ENCODE measurements at places on chromosomes 3 and 15.

GRCh38 chr3:113625834-113626233 lies 70.6 kb downstream of the USF3 start:
- DNase-seq, result no peak

DNA sequence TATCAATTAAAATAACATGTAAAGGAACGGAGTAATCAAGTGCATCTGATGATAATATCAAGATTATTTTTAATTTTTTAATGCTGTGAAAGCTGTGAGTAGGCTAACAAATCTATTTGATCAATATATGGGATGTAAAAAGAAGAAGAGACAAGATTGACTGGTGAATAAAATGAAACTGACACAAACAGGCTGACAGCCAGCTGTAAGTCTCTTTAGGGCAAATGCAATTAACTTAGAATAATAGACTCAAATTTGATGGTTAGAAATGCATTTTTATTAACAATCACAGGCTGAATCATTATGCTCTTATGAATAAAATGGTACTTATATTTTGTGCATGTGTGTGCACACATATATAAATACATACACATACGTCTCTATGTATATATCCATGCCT lies 68.0 kb downstream of the MDFIC2 start:
- no peak for DNase-seq

- no peak for DNase-seq
These were observed 630 bp upstream of the EFCAB12 start for GRCh38 chr3:129429080-129429451.

GRCh38 chr3:130975251-130975650 lies 51.4 kb downstream of the ASTE1 start:
- DNase-seq, result no peak

DNA sequence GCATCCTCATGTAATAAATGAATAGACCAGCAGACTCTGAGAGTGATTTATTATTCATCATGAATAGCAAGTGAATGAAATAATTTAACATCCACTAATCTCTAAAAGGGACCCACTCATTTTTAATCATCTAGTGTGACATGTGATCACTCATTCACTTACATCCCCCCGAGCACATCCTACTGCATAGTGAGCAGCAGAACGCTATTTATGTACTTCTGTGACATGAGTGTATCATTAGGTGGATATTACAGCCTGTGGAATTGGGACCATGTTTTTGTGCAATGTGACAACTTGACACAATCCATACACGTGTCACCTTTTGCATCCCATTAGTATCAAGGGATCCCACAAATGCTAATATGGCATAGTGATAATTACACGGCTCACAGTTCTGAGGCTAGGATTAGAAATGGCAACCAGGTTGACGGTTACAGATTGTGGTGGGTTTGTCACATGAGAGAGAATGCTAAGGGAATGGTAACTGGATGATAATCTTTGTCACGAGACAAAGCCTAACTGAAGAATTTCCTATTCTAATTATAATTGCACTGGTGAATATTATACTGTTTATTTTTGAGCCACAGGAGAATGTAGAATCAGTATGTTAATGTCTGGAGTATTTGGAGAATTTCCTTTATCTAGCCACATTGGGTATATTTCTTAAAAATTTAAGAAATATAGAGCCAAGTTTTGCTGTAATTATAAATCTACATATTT lies 595.2 kb upstream of the TBL1XR1 start:
- no peak for DNase-seq

GRCh38 chr3:62622553-62623174 lies 249.3 kb upstream of the FEZF2 start:
- peak; percentile 62 for DNase-seq

DNA sequence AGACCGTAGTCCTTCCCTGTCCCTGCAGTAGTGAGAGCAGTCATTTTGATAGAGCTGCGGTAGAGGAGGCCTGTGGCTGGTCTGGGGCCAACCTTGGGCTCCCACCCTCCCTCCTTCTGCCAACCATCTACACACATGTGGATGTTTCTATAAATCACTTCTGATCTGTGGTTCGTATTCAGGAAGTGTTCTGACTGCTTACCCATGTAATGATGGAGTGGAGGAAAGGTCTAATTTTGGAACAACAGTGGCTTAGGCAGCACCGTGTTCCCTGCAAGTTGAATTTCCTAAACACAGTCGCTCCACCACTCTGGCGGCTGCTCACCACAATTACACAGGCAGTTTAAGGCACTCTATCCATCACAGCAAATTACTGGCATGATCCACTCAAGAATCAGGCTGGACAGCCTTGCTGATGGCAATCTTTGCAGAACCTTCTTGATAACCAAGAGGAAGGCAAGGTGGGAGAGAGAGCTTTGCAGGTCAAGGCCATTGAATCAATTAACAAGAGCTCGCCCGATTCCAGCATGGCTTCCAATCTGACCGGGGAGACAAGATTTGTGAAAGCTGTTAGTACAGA lies 104.7 kb upstream of the VEPH1 start:
- no peak for DNase-seq

GRCh38 chr15:34717729-34718128 lies 37.1 kb downstream of the GJD2 start:
- no peak for DNase-seq

GRCh38 chr15:57253500-57253899 lies 122.8 kb upstream of the CGNL1 start:
- DNase-seq, result no peak

GRCh38 chr3:29934751-29935150 lies 653.9 kb downstream of the RBMS3 start:
- DNase-seq, result no peak

GRCh38 chr3:157156837-157157635 lies 2.9 kb downstream of the CCNL1 start:
- DNase-seq, result no peak

GRCh38 chr3:13197281-13197680 lies 124.1 kb upstream of the IQSEC1 start:
- DNase-seq, result no peak

DNA sequence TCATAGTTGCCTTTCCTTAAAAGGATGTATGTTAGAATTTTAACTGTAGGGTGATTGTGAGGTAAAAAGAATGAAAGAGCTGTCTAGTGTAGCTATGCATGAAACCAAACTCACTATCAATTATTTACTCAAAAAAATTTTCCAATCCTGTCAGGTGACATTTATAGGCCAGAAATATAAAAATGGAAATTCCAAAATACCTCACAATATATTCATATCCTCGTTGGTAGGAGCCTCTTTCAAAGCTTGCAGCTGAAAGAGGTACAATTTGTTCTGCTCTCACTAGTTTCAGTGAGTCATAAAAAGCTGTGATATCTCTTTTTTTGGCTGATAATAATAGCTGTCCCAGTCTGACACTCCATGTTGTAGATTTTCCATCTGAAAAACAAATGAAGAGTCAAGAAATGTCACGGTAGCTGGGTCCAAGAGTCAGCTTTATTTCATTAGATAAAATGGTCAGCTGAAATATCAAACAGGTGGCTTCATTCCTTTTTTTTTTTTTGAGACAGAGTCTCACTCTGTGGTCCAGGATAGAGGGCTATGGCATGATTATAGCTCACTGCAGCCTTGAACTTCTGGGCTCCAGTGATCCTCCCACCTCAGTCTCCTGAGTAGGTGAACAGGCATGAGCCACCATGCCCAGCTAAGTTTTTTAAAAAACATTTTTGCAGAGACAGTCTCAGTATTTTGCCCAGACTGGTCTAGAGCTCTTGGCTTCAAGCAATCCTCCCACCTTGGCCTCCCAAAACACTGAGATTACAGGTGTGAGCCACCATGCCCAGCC lies 50.8 kb upstream of the XRN1 start:
- no peak for DNase-seq

- DNase-seq, result no peak
These were observed 50.7 kb upstream of the CCR2 start for GRCh38 chr3:46303240-46303639.

GRCh38 chr3:111668888-111669488 lies 73.8 kb upstream of the ZBED2 start:
- DNase-seq, result peak; percentile 33

DNA sequence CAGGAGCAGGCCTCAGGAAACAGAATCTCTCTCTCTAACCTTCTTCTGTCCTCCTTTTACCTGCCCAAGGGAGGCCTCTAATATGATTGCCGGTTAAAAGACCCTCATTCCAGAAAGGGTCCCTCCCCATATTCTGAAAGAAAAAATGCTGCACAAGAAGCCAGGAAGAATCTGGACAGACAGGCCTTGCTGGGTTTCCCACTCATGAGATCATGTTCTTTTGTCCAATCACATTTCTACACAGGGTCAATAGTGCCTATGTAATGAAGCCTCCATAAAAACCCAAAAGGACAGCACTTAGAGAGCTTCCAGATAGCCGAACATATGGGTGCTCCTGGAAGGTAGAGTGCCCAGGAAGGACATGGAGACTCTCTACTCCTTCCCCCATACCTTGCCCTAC lies 146.0 kb downstream of the MYO9A start:
- no peak for DNase-seq

- no peak for DNase-seq
These were observed 24.7 kb upstream of the EOMES start for GRCh38 chr3:27746838-27747237.

- DNase-seq, result peak; percentile 58
These were observed 6.9 kb upstream of the CA12 start for GRCh38 chr15:63388511-63388910.

GRCh38 chr3:71517271-71517791 lies 66.2 kb downstream of the FOXP1 start:
- no peak for DNase-seq

DNA sequence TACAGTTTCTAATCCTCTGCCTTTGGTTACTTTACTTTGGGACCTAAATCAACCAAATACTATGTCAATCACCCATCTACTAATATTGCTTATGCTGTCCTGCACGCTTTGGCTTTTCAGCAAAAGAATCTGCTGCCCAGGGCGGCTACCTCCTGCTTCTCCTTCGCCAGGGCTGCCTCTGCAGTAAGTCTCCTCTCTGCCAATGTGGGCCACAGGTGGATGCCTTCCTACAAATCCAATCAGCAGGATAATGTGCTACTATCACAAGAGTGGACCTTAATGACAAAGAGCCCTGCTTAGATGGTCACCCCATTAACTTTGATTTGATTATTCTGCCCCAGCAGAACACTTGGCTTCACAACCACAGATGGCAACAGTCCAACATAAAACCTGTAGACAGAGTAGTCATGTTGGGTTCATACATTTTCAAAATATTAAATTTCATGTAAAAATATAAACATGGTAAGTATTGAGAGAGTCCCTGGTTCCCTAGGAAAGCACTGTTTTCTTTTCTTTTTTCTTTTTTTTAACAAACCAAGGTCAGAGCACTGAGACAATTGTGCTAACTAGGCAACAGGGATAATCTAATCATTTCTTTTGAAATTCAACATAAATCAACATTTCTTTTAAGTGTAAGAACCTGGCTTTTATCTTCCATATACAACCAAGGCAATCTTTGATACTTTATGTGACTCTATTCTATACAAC lies 298.3 kb downstream of the ZBTB20 start:
- DNase-seq, result no peak

DNA sequence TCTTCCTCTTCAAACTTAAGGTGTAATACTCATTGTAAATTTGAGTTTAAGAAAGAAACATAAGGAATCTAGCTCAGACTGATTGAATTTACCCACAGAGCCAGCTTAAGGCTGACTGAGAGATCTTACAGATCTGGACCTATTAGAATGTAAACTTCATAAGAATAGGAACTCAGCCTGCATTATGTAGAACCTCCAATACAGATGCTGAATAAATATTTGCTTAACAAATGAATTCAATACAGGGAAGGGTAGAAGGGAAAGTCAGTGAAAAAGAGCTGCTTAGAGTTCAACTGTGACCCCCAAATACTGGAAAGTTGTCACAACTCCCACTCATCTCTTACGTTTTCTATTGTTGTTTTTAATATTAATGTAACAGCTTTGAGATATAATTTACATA lies 11.5 kb downstream of the KPNA4 start:
- DNase-seq, result no peak

GRCh38 chr3:53182764-53183355 lies 21.9 kb downstream of the PRKCD start:
- no peak for DNase-seq

- peak; percentile 16 for DNase-seq
These were observed 177.5 kb downstream of the RORA start for GRCh38 chr15:61051569-61052031.

- DNase-seq, result no peak
These were observed 7.3 kb upstream of the MINDY4B start for GRCh38 chr3:150912501-150912900.

DNA sequence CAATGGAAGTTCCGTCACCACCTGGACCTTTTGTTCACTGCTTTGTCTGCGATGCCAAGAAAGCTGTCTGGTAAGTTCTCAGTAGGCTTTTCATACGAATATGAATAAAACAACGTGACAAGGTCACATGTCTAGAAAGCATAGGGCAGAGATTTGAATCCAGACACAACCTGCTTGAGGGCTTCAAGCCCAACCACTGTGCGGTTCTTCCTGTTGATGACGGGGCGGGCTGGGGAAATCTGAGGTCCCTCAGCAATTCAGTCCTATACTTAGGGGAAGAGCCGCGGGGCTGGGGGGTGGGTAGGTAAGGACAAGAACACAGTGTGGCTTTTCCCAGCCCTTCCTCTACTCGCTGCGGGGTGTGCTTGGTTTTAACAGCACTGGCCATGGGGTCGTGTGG lies 32.4 kb upstream of the SMAD3 start:
- no peak for DNase-seq

- DNase-seq, result no peak
These were observed 8.0 kb downstream of the IGSF10 start for GRCh38 chr3:151452841-151453240.

DNA sequence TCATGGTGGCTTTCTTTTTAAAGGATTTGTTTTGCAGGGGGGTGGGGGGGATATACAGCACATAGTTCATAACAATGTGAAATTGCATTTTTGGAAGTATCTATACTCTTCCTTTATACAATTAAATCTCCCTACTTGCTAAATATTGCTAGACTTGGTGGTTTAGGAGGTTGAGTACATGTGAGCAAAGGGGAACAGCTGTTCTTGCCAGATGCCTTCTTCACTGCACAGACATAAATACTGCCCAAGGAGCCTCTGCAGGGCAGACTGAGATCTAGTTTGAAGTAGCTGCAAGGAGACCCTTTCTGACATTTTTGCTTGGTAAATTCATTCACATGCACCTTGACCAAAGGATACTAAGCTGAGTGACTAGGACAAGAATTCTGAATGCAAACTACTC lies 228.6 kb upstream of the IL12A start:
- no peak for DNase-seq

DNA sequence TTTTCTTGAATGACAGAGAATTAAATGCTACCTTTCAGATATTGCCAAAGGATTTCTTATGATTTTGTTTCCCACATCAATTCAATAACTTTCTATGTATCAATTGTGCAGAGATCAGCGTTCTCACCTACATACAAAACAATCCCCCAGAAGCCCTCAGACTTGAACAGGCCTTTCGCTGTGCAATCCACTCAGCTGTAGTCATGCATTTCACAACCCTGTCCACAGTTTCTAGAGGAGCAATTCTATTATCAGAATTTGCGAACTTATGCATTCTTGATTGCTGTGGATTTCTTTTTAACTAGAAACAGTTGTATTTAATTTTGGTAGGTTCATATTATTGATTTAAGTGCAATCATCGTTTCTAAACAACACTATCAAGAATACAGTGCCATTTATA lies 13.7 kb upstream of the ALCAM start:
- no peak for DNase-seq

GRCh38 chr15:94286583-94286982 lies 55.2 kb downstream of the MCTP2 start:
- no peak for DNase-seq

Measured in NCI-H510A treated with DMSO at 0.1 percent for 48 hours (cell line).